ENCODE measurements at places on chromosomes 12 and 14. TPM values are rescaled to one million over a fixed set of nuclear protein-coding genes. Genes with fewer than 3 reads are reported as not detected.

NABP2 gene
- total RNA-seq = 26.3 TPM

CEP170B gene
- total RNA-seq = 31.8 TPM

RFX4 gene
- 16.8 TPM for total RNA-seq

MLEC gene
- total RNA-seq = 66.0 TPM

INSM2 gene
- 2.3 TPM for total RNA-seq

ADCY4 gene
- total RNA-seq = 3.2 TPM

OTX2 gene
- 17.1 TPM for total RNA-seq

SLCO1B1 gene
- total RNA-seq = not detected

CLECL1 gene
- total RNA-seq = not detected

RNFT2 gene
- 56.3 TPM for total RNA-seq

KRT82 gene
- total RNA-seq = not detected

NPAS3 gene
- total RNA-seq = 53.1 TPM

All from diencephalon (tissue), 1 donor.